ENCODE measurements at places on chromosomes 2 and 18.
A peak's percentile ranks its signal among the peaks of the same experiment; 100 is the strongest.

GRCh38 chr2:239539083-239539775 is 138.4 kb upstream of the HDAC4 start:
- DNase-seq: no peak

DNA sequence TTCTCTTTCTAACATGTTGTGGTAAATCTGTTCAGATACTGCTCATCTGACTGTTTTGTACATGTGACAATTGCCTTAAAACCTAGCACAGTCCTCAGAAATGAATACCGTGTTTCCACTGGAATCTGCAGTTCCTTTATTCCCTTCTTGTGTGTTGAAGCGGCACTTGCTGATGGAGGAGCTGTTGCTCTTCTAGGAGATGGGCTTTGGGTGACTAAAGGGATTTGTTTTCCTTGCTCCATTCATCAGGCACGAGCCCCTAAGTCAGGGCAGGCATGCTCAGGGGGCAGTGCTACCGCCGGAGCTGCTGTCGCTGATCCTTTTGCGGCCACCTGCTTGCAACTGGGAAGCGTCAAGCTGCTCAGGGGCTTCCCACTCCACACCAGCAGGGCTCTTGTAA is 32.5 kb upstream of the CEP68 start:
- DNase-seq: no peak

- DNase-seq: no peak
Observed at GRCh38 chr2:124333784-124334183, 308.7 kb downstream of the CNTNAP5 start.

GRCh38 chr2:216987252-216987821 is 127.5 kb upstream of the TNP1 start:
- no peak for DNase-seq

- no peak for DNase-seq
Observed at GRCh38 chr2:128301501-128301966, 17.1 kb downstream of the HS6ST1 start.

- DNase-seq: no peak
Observed at GRCh38 chr2:171389325-171389724, 44.5 kb downstream of the METTL8 start.

- no peak for DNase-seq
Observed at GRCh38 chr2:60652832-60653340, 99.4 kb upstream of the BCL11A start.

DNA sequence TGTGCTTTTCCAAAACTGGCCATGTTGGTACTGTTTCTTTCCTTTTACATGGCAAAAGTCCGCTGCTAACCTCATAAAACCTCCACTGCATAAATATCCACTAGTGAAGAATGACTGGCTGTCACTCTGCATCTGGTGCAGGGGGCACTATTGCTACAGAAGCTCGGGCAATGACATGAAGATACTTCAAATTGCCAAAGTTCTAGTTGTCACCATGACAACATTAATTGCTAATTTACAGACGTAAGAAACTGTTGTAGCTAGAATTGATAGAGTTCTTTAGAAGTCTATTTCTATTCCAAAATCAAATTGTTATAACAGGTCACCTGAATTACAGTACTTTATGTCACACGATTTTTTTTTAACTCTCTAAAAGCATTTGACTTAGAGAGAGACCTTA is 845 bp downstream of the CFAP210 start:
- no peak for DNase-seq

GRCh38 chr2:98757904-98758421 is 27.0 kb upstream of the MGAT4A start:
- DNase-seq: peak; percentile 76

GRCh38 chr2:120473522-120474271 is 127.8 kb downstream of the INHBB start:
- DNase-seq: no peak

DNA sequence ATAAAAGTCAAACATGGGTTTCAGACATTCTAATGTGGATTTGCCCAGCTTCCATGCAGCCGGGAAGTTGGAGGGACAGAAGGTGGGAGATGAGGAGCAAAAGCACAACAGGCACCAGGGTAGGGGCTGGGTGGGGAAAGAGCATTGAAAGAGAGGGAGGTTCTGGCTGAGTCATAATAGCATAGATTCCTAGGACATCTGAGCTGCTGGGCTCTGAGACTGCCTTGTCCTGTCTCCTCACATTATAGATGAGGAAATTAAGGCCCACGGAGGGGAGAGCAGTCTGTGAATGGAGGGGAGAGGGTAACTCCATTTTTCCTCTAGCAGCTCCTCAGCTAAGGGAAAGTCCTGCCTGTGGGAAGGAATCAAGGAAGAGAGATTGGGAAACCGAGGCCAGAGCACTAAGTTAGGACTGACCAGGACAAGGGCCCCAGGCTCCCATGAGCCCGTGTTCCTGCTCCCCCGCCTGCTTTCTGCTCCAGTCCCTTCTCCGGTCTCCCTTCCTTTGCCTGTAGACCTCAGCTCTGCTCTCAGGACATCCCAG is 26.2 kb downstream of the SH2D6 start:
- DNase-seq: no peak

DNA sequence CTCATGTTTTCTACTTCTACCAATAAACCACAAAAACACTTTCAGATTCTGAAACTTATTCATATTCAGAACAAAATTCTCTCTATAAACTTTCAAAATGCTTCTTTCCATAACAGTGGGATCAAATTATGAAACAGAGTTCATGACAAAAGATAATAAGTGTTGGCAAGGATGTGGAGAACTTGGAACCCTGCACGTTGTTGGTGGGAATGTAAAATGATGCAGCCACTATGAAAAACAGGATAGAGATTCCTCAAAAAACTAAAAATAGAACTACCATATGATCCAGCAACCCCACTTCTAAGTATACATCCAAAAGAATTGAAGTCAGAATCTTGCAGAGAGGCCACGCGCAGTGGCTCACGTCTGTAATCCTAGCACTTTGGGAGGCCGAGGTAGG is 45.4 kb downstream of the GEMIN6 start:
- no peak for DNase-seq

DNA sequence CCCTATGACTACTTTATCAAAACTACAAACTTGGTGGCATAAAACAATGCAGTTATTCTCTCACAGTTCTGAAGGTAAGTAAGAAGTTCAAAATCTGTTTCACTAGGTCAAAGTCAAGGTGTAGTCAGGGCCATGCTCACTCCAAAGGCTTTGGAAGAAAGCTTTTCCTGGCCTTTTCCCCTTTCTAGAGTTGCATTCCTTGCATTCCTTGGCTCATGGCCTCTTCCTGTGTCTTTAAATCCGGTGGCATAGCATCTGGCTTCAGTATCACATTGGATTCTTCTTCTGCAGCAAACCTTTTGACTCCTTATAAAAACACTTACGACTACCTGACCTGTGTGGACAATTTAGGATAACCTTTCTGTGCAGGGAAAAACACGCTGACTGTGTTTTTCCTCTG is 543.5 kb upstream of the HNMT start:
- no peak for DNase-seq

- DNase-seq: no peak
Observed at GRCh38 chr2:132477436-132477835, 60.8 kb downstream of the GPR39 start.

DNA sequence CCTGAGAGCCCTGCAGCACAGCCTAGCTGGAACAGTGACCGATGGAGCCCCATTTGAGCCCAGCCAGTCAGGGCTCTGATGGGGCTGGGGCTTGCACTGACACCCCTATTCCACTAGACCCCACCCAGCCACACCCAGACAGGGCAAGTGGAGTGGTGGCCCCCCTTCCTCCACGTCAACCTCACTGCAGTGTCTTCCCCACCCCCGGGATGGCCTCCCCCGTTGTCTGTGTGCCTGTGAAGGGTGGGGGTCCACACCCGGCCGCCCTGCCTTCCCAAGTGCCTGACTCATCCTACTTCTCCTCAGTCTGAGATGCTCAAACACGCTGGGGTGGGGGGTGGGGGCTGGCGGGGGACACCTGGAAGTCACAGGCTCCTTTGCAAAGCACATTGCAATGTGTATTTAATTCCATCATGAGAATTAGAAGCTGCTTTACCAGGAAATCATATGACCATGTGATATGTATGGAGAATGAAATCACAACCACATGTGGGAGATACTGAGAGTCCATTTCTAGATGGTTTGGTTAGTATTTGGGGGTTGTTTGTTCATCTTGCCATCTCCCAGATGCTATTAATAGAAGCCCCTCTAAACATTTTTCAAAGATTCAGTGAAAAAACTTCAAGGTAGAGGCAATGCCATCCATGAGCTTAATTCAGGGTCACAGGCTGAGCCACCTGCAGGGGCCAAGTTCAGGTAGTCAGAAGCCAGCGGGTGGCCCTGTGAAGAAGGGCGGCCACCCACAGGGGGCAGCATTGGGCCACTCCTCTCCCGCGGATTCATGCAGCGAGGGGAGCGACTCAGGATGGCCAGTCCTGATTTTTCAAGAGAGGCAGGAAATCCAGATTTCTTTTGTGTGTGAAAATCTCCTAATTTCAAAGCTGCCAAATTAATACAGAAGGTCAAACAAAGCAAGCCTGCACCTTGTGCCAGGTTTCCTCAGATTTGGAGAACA is 22.7 kb upstream of the GMPPA start:
- DNase-seq: peak; percentile 35

DNA sequence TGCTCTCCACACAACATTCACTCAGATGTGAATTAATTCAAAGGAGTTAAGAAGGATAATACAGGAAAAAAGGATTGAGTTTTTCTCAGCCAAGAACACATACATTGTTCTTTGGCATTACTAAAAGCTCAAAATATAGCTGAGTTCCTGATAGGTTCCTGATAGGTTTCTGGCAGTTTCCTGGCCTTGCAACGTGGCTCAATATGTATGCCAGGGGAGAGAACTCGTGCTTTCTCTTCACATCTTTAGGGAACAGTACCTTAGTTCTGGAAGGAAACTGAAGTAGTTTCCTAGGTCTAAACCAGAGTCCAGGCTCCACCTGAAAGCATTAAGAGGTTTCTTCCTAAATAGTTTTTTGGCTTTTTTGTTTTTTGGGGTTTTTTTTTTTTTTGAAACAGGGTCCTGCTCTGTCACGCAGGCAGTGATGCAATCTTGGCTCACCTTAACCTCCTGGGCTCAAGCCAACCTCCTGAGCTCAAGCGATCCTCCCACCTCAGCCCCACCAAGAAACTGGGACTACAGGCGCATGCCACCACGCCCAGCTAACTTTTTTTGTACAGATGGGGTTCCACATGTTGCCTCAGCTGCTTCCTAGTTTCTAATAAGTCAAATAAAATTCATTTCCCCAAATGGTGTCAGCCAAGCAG is 42.8 kb downstream of the ESCO1 start:
- no peak for DNase-seq

DNA sequence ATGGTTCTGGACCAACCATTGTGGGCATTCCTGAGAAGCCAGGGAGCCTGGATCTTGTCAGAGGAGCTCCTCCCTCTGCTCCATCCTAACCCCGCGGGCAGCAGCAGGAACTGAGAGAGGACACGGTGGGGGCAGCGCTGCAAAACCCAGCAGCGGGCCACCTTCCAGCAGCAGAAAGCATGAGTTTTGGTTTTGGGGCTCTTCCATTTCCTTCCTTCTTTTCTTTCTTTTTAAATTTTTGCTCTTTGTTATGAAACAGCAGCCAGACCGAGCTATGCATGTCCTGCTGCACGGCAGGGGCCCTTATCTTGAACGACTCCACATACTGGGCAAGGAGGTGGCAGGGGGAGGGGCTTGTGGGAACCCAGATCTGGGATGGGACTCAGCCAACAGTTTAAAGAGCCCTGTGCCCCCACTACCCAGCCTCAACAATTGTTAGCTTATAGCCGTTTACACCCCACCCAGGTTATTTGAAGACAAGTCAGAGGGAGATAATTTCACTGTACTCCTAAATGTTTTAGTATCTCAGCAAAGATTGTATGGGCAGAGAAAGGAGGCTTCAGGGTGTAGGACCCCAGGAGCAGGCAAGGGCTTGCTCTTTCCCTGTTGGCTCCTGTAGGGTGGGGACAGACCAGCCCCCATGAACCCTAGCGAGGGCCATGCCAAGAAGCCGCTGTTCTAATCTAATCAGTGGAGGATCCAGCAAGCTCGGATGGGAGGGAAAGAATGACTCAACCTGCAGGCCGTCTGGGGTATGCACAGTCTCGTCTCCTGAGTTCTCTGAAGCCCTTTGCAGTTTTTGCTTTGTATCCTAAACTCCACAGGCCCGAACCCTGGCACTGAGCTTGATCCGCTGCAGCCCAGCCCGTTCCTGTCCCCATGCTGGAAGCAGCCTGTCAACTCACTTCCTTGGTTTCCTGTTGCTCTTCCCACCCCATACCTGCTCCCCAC is 75.3 kb downstream of the LRRFIP1 start:
- no peak for DNase-seq

DNA sequence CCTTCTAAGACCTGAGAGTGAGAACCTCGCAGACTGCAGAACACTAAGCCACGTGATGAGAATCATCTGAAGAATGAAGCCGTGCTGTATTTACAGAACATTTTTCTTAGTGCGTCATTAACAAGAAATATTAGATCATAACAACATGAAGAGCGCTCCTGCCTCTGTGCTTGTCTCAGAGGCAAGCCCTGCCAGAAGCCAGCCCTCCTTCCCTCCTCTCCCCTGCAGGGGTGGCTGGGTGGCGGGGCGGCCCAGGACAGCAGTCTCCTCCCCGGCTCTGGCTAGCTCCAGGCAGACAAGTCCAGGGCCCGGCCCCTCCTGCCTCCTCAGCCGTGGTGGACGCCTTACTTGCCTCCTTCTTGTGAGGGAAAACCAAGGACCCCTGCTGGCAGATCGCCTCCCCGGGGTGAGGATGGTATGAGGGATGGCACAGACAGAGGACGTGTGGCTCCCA is 262.7 kb downstream of the TWIST2 start:
- no peak for DNase-seq

DNA sequence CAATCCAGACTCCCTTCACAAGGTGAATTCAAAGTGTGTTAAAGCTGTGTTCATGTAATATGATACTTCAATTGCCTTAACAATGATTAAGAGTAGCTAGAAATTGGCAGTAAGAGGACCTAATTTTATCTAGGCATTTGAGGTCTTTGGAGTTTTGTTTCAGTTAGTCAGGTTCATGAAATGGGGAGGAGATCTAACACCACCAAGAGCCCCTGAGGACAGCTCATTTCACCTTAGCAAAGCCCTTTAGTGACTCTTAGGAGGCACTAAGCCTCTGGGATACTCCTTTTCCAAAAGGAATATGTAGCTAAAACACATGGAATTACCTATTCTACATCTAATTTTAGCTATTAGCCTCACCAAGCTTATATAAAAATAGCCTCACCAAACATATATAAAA is 716.5 kb upstream of the RAB6C start:
- DNase-seq: no peak

DNA sequence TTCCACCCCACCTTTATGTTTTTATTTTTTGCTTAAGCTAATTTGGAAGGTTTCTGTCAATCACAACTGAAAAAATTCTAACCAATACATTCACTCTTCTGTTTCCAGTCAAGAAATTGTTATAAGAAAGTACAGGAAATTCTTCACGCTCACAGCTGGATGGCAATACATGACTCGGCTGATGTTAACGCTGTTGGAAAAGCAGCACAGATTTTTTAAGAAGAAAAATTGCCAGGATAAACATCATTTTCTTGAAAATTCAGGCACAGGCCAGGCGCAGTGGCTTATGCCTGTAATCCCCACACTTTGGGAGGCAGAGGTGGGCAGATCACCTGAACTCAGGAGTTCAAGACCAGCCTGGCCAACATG is 46.1 kb downstream of the STPG4 start:
- DNase-seq: no peak

- no peak for DNase-seq
Observed at GRCh38 chr2:176573612-176574483, 304.6 kb downstream of the MTX2 start.
